ENCODE measurements at places on chromosomes 5 and 9.

DNA sequence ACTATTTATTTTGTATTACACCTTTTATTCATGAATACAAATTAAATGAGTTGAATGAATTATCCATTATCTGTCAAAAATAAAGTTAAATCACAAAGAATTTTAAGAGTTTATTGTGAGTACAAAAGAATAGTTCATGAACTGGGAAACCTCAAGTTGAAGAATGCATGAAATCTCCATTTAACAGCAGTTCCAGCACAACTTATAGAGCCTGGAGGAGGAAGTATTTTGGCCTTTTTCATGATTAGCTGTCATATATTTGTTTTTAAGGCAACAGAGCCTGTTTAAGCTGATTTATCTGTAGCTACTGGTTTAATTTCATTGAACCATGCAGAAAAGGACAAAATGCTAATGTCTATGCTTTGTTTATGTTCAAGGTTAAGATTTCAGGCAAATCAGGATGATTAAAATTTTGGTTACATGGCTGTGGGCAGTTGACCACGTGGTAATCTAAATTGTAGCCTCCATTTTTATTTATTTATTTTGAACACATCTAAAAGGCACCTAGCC is 12.2 kb downstream of the SPINK1 start:
- no peak for DNase-seq

DNA sequence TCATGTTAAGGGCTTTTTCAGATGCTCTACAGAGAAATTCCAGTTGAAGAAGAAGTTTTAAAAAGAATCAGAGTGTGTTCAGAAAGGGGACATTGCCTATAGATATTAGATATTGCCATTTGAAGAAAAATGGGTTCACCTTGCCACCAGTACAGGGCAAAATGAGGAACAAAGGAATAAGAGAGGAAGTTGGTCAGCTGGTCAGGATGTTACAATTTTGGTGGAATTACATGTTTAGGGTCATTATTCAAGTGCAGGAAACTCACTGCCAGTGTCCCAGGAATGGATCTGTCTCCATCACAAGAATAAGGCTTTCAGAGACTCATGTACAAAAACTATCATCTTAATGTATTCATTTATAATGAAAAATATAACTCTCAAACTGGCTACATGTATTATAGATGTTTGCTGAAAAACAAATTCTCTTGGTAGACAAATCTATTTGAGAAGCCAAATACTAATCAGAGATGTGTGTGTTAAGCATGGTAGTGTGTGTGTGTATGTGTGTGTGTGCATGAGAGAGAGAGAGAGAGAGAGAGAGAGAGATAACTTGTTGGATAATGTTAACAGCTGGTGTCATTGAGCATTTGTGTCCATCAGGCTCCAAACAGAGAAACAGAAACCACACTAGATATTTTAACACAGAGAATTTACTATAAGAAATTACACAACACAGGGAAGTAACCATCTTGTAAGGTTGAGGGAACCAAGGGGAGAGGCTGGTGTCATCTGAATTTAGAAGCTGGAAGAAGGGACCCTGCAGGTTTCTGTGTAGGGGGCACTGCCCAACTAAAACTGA is 5.0 kb upstream of the C1QTNF3 start:
- no peak for DNase-seq

- DNase-seq: no peak
Observed at GRCh38 chr9:37026113-37026930, 7.7 kb downstream of the PAX5 start.

GRCh38 chr9:97802276-97802675 is 50.8 kb upstream of the FOXE1 start:
- no peak for DNase-seq

- peak; percentile 86 for DNase-seq
Observed at GRCh38 chr9:21789541-21790037, 12.8 kb upstream of the MTAP start.

- DNase-seq: no peak
Observed at GRCh38 chr9:27528886-27529315, 713 bp downstream of the MOB3B start.

GRCh38 chr9:113996531-113997001 is 81.5 kb downstream of the AMBP start:
- no peak for DNase-seq

GRCh38 chr9:111463048-111463447 is 21.1 kb downstream of the ECPAS start:
- DNase-seq: no peak

DNA sequence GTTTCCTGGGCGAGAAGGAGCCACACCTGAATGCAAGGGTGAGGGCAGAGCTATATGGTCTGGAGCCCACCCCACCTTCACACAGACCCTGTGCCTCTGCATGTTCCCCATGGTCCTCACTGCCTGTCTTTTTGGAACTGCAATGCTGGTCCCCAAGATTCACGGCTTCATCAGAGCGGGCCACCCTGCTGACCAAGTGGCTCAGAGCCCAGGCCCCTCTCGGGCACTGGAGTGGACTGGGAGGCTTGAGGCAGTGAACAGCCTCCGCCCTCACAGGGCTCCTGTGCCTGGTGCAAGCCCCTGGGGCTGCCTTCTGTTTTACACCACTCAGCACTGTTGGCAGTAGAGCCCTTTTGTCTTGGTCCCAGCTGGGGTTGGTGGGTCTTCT is 143.2 kb downstream of the CACNA1B start:
- DNase-seq: no peak

DNA sequence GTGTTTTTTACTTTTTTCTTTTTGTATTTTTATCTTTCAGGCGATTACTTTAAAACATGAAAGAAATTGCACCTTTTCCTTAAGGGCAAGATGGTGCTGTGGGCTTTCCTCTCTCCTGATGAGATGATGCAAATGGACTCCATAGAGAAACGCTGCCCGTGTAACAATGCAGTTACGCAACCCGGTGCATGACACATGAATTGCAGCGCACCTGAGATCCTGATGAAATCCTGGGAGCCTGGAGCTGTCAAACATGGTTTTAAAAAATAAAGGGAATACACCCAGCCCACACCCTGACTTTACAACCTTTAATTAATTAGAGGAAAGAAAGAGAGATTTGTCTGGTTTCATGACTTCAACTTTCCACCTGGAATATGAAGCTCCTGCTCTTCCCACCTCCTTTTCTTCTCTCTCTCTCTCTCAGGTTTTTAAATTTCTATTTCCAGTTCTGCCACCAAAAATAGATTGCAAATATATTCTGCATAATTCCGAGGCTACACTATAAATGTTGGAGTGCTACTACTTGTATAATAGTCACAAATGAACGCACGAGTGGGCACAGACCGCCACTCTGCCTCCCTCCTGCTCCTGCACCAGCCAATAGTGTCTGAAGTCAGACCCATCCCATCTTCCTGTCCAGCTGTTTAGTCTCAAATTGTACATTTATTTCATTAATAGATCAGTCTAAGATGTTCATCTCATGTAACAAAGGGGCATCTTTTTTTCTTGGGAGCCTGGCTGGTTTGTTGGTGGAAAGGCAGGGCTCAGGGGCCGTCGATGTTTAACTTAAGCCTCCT is 179.1 kb downstream of the AUH start:
- DNase-seq: no peak

GRCh38 chr5:44275908-44276307 is 113.3 kb downstream of the FGF10 start:
- DNase-seq: no peak

GRCh38 chr5:149796030-149796429 is 65.9 kb downstream of the PPARGC1B start:
- DNase-seq: no peak

- DNase-seq: peak; percentile 67
Observed at GRCh38 chr9:81826517-81826906, 101.7 kb upstream of the SPATA31D4 start.

GRCh38 chr9:133148199-133149129 is 15.2 kb downstream of the GBGT1 start:
- peak; percentile 30 for DNase-seq

DNA sequence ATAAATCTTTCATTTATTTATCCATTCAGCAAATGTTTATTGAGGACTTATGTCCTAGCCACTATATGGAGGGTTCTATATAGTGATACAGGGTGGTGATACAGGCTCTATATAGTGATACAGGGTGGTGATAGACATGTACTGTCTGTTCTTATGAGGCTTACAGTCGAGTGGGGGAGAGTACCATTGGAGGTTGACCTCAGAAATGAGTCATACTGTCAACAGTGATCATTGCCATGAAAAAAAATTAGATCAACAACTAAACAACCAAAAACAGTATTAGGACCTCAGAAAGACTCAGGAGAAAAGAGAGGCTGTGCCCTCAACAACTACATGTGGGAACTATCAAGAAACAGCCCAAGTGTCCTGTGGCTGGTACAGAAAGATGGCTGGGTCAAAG is 22.0 kb downstream of the PAPPA start:
- no peak for DNase-seq

Data from cerebellar cortex (tissue), 1 donor.